HS-5 (cell line): ENCODE measurements at places on chromosomes 6 and 20.

- no peak for DNase-seq
These were observed at the start of gene HRH3 for GRCh38 chr20:62219992-62220665. TSS of gene HRH3 (minus strand) at chr20:62220278. CDS start at chr20:62219970, 308 bp downstream.

DNA sequence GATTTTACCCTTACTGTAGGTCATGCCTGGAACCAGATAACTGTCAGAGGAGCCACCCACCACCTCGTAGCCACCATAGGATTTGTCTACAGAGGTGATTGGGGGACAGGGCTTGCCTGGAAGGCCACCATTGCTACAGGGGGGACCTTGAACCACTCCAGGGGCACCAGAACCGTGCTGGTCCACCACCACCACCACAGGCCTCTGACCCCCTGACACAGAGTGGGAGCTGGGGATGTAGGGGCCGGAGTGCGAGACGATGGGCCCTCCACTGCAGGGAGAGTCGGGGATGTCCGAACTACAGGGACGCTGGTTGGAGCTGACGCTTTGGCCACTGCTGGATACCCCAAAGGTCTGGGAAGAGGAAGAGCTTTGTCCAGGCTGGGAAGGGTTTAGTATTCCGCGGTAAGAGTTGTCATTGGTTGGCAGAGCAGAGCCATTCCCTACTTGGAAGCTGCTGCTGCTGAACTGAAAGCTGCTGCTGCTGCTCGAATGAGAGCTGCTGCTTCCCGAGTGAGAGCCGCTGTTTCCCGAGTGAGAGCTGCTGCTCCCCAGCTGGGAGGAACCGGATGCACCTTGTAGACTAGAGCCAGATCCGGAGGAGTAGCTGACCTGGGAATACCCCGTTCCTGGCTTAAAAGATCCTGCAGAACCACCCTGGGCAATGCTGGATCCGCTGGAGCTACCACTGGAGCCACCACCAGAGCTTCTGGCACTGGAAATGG is 2.2 kb downstream of the PSORS1C1 start:
- DNase-seq = no peak

- DNase-seq = no peak
These were observed 4.8 kb downstream of the LBP start for GRCh38 chr20:38350879-38351775.

GRCh38 chr6:130978660-130979396 is 84.2 kb downstream of the EPB41L2 start:
- DNase-seq = no peak

GRCh38 chr6:113489952-113490746 is 367.0 kb upstream of the MARCKS start:
- no peak for DNase-seq

- no peak for DNase-seq
These were observed 117.3 kb downstream of the B3GAT2 start for GRCh38 chr6:70839286-70840266.

- no peak for DNase-seq
These were observed 307.6 kb downstream of the ALDH8A1 start for GRCh38 chr6:134642279-134642678.

DNA sequence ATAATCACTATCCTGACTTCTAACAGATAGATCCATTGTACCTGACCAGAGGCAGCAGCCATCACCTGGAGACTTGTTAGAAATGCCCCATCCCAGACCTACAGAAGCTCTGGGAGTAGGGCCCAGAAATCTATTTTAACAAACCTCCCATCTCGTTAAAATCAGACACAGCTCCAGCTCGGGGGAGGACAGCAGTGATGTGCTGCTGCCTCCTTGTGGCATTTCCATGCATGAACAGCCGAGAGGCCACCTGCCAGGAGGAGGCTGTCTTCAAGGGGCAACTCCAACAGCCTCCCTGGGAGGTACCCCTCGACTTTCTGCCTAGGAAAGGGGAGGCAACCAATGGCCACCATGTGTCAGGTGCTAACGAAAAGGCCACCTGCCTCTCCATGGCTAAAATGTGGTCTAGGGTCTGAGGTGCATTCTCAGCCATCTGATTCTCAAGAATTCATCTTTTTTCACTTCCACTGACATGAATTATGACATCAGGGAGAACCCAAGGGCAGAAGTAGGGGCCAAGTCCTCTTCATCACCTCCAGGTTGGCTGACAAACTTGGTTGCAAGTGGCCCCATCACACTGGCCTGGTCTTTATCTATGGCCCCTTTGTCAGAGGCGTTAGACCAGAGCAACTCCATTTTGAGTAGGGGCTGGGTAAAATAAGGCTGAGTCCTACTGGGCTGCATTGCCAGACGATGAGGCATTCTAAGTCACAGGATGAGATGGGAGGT is 12.2 kb upstream of the KCNK15 start:
- DNase-seq = no peak
